ENCODE measurements at places on chromosomes 4 and X. TPM values are rescaled to one million over a fixed set of nuclear protein-coding genes. Genes with fewer than 3 reads are reported as not detected.

MAGEA1 gene
- not detected for total RNA-seq

MSANTD1 gene
- 0.54 TPM for total RNA-seq

UPF3B gene
- 16.4 TPM for total RNA-seq

IGSF1 gene
- total RNA-seq, result not detected

CPZ gene
- not detected for total RNA-seq

CPE gene
- total RNA-seq, result not detected

ARX gene
- total RNA-seq, result not detected
